ENCODE measurements at places on chromosomes 12 and 14.

DNA sequence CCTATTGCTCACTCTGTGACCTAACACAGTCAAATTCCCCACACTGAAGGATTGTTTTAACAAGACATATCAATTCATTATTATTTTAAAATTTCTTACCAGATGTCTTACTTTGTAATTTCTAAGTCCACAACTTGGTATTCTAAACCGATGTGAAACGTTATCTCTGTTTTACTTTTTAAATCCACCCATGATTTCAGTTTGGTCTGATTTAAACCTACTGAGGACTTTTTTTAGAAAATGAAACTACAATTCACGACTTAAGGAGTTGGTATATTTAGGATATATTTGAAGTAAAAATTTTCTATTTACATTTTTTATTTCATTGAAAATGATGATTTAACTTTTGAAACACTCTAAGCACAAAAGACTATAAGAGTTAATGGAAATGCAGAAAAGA is 35.1 kb upstream of the GRIP1 start:
- no peak for DNase-seq

GRCh38 chr12:76782526-76782925 is 18.6 kb downstream of the ZDHHC17 start:
- DNase-seq, result peak; percentile 7

DNA sequence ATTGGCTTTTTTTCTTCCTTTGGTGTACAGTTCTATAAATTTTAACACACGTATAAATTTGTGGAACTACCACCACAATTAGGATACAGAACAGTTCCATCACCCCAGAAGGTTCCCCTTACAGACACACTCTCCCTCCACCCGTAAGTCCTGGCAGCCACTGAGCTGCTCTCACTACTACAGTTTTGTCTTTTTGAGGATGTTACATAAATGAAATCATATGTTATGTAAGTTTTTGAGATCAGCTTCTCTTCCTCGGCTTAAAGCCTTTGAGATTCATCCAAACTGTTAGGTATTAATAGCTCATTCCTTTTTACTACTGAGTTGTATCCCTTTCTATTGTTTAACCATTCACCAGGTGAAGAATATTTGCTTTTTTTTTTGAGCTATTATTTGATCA is 74.3 kb upstream of the SLC24A4 start:
- no peak for DNase-seq

GRCh38 chr14:59295951-59296350 is 107.5 kb downstream of the DAAM1 start:
- DNase-seq, result no peak

GRCh38 chr12:78863482-78864402 is 832 bp upstream of the SYT1 start:
- DNase-seq, result no peak

- DNase-seq, result no peak
These were observed 36.5 kb downstream of the UBE3B start for GRCh38 chr12:109513977-109514376.

DNA sequence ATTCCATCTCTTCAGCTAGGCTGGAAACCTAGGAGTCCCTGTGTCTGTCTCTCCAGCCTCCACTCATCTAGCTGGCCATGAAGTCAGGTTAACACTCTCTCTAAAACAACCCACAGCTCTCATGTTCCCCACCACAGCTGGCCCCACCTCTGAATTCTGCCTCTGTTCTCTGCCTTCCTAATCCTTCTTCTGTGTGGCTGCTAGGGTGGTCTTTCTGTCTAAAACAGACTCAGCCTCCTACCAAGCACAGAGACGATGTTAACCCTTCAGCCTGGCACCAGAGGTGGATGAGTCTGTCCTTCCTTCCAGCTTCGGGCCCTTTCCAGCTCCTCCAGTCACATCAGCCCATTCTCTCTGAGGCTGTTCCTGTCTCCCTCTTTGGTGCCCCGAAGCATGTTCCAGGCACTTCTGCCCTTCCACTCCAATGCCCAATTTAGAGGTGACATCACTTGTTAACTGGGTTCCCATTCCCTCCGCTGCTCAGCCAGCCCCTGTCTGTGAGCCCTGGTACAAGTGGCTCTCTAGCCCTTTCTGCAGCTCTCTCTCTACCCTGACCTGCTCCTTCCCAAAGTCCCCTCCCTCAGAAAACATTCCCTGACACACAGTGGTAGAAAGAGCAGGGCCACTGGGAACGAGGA is 9.1 kb downstream of the FIGNL2 start:
- no peak for DNase-seq

DNA sequence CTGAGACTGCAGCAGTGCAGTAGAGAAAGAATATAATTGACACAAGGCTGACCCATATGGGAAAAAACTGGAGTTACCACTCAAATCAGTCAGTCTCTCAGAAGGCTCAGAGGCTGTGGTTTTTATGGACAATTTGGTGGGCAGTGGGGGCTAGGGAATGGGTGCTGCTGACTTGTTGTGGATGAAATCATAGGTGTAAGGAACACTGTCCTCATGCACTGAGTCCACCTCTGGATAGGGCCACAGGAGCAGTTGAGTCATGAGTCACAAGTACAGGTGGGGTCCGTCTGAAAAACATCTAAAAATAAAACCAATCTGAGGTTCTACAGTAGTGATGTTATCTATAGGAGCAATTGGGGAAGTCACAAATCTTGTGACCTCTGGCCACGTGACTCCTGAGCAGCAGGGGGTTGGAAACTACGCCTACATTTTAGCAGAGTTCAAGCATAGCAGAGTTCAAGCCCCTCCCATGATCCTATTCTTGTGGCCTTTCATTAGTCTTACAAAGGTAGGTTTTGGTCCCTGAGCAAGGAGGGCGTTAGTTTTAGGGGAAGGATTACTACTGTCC is 18.1 kb upstream of the SGPP1 start:
- DNase-seq, result no peak

DNA sequence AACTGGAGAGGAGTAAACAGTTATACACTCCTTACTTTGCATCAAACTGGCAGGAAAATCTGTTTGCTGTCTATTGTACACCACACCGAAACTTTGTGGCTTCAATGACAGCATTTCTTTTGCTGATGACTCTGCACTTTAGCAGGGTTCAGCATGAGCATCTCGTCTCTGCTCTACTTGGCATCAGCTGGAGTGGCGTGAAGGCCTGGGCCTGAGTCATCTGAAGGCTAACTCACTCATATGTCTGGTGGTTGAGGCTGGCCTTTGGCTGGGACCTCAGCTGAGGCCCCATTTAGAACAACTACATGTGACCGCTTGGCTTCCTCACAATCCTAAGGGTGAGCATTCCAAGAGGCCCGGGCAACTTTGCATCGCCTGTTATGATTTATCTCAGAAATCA is 28.7 kb upstream of the REP15 start:
- no peak for DNase-seq

GRCh38 chr12:52186118-52186840 is 5.5 kb downstream of the KRT80 start:
- peak; percentile 39 for DNase-seq

DNA sequence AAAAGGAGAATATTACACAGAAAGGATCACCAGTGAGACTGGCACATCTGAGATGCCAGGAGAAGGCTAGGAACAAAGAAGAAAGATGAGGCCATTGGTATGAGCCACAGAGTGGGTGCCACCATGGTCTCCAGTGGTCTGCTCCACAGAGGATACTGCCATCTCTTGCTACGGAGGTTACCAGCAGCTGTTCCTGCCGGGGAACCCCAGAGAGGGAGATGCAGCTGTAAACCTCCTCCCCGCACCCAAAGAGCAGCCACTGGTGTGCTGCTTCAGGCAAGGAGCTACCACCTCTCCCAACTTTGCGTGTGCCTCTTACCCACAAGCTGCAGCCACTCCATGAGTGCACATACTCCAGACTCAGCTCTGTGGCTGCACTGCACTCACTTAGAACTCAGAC is 201.5 kb upstream of the RTL1 start:
- no peak for DNase-seq

DNA sequence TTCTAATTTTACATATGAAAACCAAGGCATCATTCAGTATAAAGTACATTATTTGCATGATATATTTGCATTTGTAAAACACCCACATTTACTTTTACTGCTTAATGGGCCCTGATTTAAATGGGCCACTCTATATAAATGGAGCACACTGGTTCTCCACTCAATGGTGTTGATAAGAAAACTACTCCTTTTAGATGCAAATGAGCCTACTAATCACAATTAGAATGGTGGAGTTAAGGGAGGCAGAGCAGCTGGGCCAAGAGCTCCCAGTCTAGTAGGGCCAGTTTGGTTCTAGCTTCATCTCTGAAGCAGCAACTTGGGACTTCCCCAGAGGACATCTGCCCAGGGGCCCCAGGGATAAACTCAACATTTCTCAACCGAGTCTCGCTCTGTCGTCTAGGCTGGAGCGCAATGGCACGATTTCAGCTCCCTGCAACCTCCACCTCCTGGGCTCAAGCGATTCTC is 120.7 kb downstream of the FOXN3 start:
- DNase-seq, result no peak

DNA sequence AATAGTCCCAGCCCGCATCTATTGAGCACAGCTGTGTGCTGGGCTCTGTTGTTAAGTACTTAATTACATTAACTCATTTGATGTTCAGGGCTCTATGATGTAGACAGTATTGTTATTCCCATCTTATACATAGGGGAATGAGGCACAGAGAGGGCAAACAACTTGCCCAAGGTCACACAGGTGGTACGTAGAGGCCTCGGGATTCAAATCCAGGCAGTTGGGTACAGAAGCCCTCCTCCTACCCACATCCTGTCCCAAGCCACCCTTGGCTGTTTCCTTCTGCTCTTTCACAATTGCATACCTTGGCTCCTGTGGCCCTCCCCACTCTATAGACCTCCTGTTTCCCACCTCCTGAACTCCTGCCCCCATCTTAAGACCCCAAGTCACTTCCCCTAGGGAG is 10.0 kb upstream of the GPR68 start:
- DNase-seq, result no peak

DNA sequence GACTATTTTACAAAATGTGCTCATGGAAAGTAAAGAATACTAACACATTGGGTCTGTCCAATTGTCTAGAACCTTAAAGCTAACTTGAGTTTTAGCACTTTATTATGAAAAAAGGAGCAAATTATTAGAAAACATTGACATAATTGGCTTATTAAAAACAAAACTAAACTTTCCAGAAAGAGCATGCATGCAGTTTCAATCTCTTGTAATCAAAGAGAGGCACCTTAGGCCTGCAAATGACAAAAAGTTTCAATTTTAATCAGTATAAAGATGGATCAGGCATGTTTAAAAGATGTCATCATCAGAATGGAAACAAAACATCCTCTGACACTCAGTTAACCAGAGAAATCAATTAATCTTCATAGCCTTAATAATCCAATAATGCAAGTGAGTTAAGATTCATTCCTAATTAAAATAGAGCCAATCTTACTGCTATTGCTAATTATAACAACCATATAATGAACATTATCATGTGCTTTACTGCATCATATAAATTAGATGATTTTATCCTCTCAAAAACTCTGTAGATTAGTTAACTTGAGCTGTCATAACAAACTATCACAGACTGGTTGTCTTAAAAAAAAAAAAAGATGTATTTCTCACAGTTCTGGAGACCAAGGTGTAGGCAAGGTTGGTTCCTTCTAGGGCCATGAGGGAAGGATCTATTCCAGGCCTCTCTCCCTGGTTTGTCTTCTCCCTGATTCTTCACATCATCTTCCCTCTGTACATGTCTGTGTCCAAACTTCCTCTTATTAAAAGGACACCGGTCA is 131.4 kb downstream of the RPAP3 start:
- no peak for DNase-seq

GRCh38 chr12:103326190-103326589 is 169.6 kb downstream of the C12orf42 start:
- peak; percentile 20 for DNase-seq

DNA sequence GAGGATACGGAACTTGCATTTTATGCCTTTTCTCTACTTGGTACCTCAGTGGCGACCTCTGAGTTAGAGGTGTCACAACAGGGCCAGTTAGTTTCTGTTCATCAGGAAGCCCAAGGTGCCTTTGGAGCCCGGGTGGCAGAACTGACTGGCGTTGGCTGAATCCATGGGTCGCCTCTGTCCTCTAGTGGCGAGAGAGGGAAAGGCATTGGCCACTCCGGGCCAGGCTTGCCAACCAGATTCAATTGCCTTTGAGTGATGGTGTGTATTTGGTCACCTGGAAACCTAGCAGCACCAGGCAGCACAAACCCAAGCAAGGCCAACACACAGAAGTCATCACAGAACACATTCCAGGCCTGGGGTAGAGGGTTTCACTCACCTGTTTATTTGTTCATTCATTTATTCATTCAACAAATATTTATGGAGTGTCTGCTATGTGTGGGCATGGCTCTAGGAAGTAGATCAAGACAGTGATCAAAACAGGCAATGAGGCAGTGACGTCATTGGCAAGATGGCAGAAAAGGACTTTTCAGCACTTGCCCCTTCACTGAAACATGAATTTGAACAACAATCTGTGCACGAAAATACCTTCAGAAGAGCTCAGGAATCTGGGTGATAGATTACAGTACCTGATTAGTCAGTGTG is 40.5 kb upstream of the KCNA5 start:
- peak; percentile 33 for DNase-seq

GRCh38 chr12:54028314-54029201 is at the start of gene HOXC6:
HOXC6 (plus strand) TSS chr12:54028440; CDS start chr12:54028522, 82 bp downstream.
- DNase-seq, result no peak

GRCh38 chr14:89480278-89480677 is 63.2 kb upstream of the FOXN3 start:
- DNase-seq, result no peak

DNA sequence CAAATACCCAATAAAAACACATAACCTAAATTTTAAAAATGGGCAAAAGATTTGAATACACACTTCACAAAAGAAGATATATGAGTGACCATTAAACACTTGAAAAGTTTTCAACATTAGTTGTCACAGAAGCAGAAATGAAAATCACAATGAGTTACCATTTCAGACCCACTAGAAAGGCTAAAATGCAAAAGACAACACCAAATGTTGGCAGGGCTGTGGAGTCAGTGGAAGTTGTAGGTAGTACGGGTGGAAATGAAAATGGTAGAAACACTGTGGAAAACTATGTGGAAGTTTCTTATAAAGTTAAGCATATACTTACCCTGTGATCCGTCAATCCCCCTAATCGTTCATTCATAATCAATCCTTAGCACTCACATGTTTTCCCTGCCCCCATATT is 61.8 kb downstream of the SLC38A4 start:
- no peak for DNase-seq

GRCh38 chr12:20262119-20262518 is 106.2 kb upstream of the PDE3A start:
- DNase-seq, result no peak

Measured in HepG2 (cell line).